ENCODE measurements at places on chromosomes 16 and 17.

DNA sequence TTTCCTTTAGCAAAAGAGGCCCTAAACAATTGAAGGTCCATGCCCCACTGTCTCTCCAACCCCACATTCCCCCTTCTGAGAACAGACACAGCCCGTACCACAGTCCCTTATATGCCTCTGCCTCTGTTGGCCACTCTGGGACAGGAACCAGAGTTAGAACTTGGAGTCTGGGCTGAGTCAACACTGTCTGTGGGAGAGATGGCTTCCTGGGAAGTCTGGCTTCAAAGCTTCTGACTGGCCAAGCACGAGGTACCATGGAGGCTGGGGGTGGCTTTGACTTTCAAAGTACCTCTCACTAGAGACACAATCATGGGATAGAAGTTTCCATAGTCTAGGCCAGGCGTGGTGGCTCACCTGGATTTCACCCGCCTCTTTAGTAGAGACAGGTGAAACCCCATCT lies 14.9 kb upstream of the SPOP start:
- no peak for DNase-seq

DNA sequence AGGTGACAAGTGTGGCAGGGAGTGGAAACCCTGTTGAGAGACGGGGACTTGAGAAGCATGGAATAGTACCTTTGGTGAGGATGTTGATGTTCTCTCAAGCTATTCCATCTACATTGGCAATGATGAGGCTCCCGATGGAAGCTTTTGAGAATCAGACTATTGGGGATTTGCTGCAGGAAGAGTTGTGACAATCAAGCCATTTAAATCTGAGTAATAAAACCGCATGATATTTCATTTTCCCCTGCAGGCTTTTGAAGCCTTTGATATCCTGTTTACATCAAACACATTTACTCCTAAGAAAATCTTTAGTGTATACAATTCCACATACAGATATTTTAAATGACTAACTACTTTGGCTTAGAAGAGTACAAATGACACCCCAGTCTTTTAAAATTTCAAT lies 49.0 kb upstream of the CRYM start:
- no peak for DNase-seq

- peak; percentile 73 for DNase-seq
Measured at GRCh38 chr17:78315355-78316114, 44.3 kb downstream of the SOCS3 start.

DNA sequence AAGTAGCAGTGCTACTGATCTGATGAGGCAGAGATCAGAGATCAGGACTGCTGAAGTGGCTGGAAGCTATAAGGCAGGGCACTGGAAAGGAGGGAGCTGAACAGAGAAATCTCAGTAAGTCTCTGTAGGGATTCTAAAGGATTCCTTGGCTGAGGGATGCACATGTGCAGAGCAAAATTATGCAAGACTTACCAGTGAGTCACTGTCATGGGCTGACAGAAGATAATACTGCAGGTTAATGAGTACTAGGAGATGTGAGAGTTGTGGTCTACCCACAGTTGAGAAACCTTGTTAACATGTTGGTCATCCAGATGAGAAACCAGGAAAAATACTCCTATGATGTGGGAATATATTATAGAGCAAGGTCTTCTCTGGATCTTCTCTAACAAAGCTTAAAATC lies 378.1 kb downstream of the HAPSTR1 start:
- DNase-seq: no peak

GRCh38 chr16:28210264-28210663 lies 1.5 kb downstream of the XPO6 start:
- peak; percentile 89 for DNase-seq
